ENCODE measurements at places on chromosomes 5 and 9.
A peak's percentile ranks its signal among the peaks of the same experiment; 100 is the strongest.

GRCh38 chr9:133882849-133883755, 109.0 kb downstream of the VAV2 start:
- no peak for DNase-seq

GRCh38 chr5:96124589-96124988, 162.9 kb upstream of the ELL2 start:
- no peak for DNase-seq

DNA sequence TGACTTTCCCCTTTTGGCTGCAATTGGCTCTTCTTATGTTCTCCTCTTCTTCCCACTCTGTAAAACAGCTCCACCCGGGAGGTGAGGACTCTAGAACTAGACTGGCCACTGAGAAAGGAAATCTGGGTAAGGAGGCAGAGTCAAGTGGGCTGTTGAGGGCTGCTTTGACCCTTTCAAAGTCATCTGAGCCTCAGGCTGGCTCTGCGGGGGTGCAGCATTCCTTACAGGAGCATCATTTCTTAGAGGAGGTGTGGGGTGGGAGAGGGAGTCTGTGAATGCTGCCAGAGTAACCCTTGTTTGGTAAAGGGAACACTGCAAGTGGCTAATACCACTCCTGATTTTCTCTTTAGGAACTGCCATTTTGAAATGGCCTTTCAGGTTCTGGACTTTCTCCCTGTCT, 377.7 kb upstream of the SMARCA2 start:
- DNase-seq = no peak

DNA sequence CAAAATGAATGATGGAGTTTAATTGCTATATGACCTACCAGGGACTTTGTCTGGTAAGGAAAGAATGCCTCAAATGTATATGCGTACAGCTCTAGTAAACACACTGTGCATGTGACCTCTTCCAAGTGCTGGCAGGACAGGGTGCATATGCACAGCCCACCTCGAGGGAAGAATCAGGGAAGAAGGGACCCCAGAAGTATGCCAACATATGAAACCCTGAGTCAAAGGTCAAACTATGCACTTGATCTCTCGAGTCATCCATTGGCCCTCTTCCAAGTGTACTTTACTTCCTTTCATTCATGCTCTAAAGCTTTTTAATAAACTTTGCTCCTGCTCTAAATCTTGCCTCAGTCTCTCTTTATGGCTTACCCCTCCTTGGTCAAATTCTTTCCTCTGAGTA, 804.6 kb upstream of the COX7C start:
- no peak for DNase-seq

DNA sequence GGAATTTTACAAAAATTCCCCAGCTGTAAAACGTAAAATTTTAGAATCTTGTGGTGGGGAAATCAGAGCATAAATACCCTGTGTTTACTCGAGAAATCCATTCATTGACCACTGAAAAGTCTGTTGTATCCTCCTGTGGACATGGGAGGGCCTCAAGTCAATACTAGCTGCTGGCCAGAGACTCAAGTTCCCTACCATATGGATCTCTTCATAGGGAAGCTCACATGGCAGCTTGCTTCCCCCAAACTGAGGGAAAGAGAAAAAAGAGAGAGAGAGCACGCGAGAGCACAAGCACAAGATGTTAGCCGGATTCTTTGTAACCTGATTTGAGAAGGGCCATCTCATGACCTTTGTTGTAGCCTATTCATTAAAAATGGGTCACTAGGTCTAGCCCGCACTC, 591.9 kb downstream of the LRRC70 start:
- DNase-seq = no peak

- no peak for DNase-seq
These were observed 3.1 kb downstream of the CAMK4 start for GRCh38 chr5:111227226-111227782.

- no peak for DNase-seq
These were observed 56.8 kb downstream of the FAT2 start for GRCh38 chr5:151534350-151534749.

DNA sequence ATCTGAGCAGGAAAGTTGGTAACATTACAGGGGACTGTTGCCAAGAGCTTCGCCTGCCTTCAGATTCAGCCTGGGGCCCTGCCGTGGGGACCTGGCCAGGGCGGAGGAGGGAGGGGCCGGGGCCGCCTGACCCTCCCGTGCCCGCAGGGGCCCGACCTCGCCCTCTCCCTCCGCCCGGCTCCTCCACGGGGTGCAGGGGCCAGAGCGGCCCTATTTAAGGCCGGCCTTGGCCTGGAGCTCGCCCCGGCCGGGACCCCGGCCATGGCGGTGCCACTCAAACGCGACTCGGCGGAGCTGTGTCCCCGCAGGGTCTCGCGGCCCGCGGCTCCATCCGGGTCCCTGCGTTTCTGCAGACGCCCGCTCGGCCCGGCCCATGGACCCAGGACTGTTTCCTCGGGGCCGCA, 757 bp downstream of the TMEM250 start:
- no peak for DNase-seq

GRCh38 chr9:5626727-5627634, 1.9 kb upstream of the RIC1 start:
- peak; percentile 82 for DNase-seq

GRCh38 chr5:149445343-149445738, 66.2 kb upstream of the IL17B start:
- DNase-seq = no peak

- DNase-seq = no peak
These were observed 93.5 kb downstream of the FGF1 start for GRCh38 chr5:142592365-142592764.

DNA sequence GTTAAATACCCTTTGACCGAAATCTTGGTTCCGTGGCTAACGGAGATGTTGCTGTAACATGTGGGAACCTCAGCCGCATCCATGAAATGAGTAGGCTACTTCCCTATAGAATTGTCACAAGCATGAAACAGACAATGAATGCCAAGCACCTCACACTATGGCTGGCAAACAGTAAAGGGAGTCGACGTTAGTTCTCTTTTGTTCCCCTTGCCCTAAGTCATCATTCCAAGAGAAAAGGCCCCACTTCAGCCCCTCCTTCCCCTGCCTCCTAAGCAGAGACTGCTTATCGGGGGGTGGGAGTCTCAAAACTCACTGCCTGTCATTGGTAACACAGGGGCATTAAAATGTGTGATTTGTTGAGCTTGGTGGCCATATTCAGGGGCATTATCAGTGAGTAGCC, 159.6 kb downstream of the MAPKAP1 start:
- DNase-seq = no peak

DNA sequence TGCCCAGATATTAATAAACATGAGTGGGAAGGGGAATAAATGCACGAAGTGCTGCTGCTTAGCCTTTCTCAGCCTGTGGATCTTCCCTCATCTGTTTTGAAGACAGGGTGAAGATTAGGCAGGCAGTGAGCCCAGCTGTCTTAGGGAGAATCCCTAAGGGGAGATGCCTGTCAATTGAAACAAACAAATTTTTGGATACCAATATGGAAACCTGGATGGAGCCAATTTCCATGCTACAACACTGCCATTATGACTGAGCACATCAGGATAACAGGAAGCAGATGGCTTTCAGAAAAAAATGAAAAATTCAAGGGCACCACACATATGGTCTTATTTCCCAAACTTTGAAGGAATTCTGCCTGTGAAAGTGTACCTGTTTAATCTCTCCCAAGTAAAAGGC, 80.3 kb downstream of the HMHB1 start:
- DNase-seq = no peak

DNA sequence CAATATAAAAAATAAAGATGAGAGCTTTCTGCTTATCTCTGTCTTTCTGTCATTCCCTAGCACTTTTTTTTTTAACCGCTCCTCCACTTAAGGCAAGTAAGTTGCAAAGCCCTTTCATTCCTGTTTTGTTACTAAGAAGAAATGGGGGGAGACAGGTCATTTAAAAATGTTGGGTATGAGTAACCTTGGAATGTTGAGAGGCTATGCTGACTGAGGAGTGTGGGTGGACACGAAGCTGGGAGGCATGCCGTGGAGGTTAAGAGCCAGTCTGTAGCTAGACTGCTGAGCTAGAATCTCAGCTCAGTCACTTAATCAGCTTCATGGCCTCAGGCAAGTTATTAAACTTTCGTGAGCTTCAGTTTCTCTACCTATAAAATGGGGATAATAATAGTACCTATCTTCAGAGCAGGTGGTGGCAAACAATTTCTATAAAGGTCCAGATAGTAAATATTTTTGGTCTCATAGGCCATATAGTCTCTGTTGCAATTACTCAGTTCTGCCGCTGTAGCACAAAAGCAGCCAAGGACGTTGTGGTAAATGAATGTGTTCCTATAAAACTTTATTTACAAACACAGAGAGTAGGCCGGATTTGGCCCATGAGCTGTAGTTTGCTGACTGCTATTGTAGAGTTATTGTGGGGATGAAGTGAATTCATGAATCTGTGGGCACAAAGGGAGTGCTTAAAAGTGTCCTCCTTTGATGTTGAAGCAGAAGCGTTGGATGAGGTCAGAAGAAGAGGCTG, 220.0 kb downstream of the GABBR2 start:
- DNase-seq = peak; percentile 98

DNA sequence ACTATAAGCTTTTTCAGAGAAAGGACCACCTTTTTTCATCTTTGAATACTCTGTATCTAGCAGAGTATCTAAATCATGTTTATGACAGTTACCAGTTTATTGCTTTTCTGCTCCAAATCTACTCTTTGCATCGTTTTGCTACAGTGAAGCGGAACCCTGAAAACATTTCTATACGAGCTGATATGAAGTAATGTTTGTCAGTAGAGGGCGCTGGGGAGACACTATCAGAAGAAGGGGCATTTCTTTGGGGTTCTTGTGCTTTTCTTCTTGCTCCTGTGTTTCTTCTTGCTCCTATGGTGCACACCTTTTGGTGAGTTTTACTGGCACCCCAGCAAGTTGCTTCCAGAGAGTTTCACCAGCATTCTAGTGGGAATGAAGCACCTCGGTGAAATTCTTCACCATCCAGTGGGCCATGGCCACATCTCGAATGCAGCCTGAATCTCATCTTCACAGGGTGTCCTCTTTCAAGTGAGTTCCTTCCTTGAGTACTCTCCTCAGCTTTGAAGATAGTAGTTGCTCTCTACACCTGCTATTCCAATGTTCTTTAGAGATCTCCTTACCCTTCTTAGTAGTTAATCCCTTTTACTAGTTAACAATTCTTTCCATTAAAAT, 98.4 kb downstream of the FGF1 start:
- peak; percentile 46 for DNase-seq

GRCh38 chr5:121962347-121962670, 534 bp downstream of the SRFBP1 start:
- DNase-seq = no peak

GRCh38 chr5:177327539-177328522, 16.1 kb upstream of the MXD3 start:
- DNase-seq = no peak

DNA sequence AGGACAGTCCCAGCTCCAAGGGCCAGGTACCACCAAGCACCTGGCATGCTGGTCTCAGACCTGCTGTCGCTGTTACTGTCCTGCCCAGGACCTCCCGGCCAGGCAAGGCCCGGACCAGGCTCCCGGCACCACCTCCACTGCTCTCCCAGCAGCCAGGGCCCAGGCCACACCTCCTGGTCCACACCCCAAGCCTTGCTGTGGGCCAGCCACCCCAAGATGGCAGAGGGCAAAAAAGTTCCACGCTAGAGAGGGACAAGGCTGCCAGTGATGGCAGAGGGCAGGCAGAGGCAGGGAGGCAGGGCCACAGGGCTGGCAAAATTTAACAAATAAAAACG, 1.1 kb downstream of the DNLZ start:
- no peak for DNase-seq

- peak; percentile 15 for DNase-seq
These were observed 10.4 kb downstream of the SWI5 start for GRCh38 chr9:128286440-128286839.

GRCh38 chr5:60802986-60803385, 41.1 kb downstream of the ELOVL7 start:
- DNase-seq = no peak

DNA sequence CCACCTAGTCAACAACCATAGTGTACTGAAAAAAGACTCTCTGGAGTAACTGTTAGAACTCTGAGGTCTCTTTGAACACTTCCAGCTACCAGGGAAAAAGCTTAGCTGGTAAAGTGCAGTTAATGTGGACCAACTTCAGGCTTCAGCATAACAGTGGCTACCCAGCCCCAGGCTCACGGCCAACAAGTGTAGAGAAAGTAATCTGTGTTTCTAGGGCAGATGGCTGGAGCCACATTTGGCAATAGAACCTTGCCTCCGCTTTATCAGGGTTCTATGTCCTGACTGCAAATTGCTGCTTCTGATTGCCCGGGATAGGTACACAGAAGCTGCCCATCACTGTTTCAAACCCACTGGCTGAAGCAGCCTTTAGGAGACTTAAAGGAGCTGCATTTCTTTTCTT, 76.0 kb upstream of the SIMC1 start:
- DNase-seq = no peak

- no peak for DNase-seq
These were observed 12.3 kb upstream of the PANK3 start for GRCh38 chr5:168591302-168592013.

Data from fibroblast of skin of right biceps (primary cell).